Neural progenitor cell (in vitro differentiated cells): ENCODE measurements at places on chromosomes 3 and 15. TPM values are rescaled to one million over a fixed set of nuclear protein-coding genes. Genes with fewer than 3 reads are reported as not detected.

SQOR gene
- 0.22 and 0.73 TPM in 2 replicates for total RNA-seq

MUC20 gene
- 0.17 TPM in 1 of 2 replicates, not detected in the other for total RNA-seq

TMEM207 gene
- total RNA-seq = not detected in 2 replicates

EXD1 gene
- 0.06 and 0.41 TPM in 2 replicates for total RNA-seq

ZBTB47 gene
- 4.4 and 5.7 TPM in 2 replicates for total RNA-seq

EFCC1 gene
- 1.1 and 1.5 TPM in 2 replicates for total RNA-seq

CHST13 gene
- 0.09 and 0.34 TPM in 2 replicates for total RNA-seq

DENND4A gene
- total RNA-seq = 3.7 and 4.8 TPM in 2 replicates

BTD gene
- total RNA-seq = 11.7 and 16.0 TPM in 2 replicates

B3GNT5 gene
- total RNA-seq = 9.0 and 14.1 TPM in 2 replicates

LYZL4 gene
- not detected in 2 replicates for total RNA-seq

SLC24A5 gene
- total RNA-seq = 0.65 TPM in 1 of 2 replicates, not detected in the other

EEFSEC gene
- 0.92 and 5.8 TPM in 2 replicates for total RNA-seq

AP4E1 gene
- 10.9 and 14.0 TPM in 2 replicates for total RNA-seq

IFT122 gene
- total RNA-seq = 31.8 and 48.0 TPM in 2 replicates

CADPS gene
- 11.7 and 17.3 TPM in 2 replicates for total RNA-seq

FGF12 gene
- 6.6 and 7.0 TPM in 2 replicates for total RNA-seq

FHIT gene
- total RNA-seq = 3.2 and 5.7 TPM in 2 replicates

HEMK1 gene
- total RNA-seq = 9.3 and 20.8 TPM in 2 replicates
